ENCODE measurements at places on chromosomes 1 and 21.

- no peak for DNase-seq
These were observed 12.6 kb downstream of the FLG2 start for GRCh38 chr1:152347116-152347728.

DNA sequence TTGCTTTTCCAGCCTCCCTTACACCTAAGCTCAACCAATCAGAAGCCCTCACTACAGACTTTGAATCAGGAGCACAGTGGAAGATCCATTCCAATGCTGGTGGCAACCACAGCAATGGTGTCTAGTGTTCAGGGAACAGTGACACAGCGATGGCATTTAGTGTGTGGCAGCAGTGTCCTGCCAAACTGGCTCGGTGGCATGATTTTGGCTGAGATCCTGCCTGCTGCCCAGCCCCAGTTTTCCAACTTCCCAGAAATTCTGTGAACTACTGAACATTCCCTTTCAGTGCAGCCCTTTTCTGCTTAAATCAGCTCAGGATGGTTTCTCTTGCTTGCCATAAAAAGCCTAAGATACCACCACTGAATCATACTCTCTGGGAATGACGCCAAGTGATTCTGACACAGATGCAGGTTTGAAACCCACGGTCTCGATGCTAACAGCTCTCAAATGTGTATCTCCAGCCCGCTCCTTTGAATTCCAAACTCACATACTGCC lies 8.8 kb downstream of the ASAP3 start:
- DNase-seq, result no peak

- DNase-seq, result no peak
These were observed 45.1 kb upstream of the TRIM67 start for GRCh38 chr1:231116738-231117137.

GRCh38 chr1:201259476-201260235 lies 23.6 kb upstream of the PKP1 start:
- DNase-seq, result no peak

GRCh38 chr1:214476986-214477870 lies 74.2 kb downstream of the PTPN14 start:
- no peak for DNase-seq

GRCh38 chr21:34342476-34342875 lies 21.3 kb upstream of the KCNE2 start:
- no peak for DNase-seq
